ENCODE measurements at places on chromosomes 7 and 10.
A peak's percentile ranks its signal among the peaks of the same experiment; 100 is the strongest.

- DNase-seq = no peak
Measured at GRCh38 chr7:111364413-111364812, 197.9 kb downstream of the IMMP2L start.

GRCh38 chr7:12257582-12257981 is 46.5 kb downstream of the TMEM106B start:
- peak; percentile 86 for DNase-seq

- peak; percentile 57 for DNase-seq
Measured at GRCh38 chr10:97278491-97278989, 13.9 kb downstream of the ARHGAP19 start.

GRCh38 chr7:13198036-13198435 is 510.6 kb downstream of the ARL4A start:
- DNase-seq = no peak

DNA sequence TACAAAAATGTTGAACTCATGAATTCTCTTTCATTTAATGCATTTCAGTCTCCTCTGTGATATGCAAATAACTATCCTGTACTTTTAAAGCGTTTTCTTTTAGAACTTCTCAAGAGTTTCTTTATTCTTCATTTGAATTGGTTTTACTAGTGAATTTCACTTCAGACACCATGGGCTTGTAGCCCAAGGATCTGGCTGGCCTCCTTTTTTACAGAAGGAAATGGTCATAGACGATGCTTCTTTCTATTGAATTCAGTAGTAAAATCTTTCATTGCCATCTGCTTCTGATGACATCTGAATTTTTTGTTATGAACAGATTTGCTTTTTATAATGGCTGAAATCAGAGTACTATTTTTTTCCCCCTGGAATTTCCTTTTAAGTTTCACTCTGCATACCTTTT is 135.2 kb upstream of the ETV1 start:
- DNase-seq = no peak

DNA sequence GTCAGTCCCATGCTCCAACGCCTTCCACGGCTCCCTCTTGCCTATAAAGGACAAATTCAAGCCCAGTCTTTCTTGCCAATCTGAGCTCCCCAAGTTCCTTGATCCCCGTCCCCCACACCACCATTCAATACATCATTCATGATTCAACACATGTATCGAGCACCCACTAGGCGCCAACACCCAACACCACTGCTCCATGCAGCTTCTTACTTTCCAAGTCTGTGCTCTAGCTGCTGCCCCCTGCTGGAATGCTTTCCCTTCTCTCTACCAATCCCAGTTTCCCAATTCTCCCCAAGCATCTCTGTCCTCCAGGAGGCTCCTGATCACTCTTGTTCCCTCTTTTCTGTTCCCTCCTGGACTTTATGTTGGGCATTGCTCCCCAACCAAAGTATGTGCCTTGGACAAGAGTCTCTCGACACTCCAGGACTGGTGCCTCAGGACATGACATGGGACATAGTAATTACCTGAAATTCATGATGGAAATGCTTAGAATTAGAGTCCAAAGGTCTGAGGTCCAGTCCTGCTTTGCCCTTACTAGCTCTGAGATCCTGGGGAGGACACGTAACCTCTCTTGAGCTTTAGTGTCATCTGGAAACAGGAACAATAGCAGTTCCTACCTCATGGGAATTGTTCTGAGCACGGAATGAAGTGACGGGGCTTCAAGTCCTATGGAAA is 172.7 kb downstream of the NEURL1 start:
- peak; percentile 24 for DNase-seq

- DNase-seq = no peak
Measured at GRCh38 chr10:19071946-19072345, 23.3 kb downstream of the MALRD1 start.

DNA sequence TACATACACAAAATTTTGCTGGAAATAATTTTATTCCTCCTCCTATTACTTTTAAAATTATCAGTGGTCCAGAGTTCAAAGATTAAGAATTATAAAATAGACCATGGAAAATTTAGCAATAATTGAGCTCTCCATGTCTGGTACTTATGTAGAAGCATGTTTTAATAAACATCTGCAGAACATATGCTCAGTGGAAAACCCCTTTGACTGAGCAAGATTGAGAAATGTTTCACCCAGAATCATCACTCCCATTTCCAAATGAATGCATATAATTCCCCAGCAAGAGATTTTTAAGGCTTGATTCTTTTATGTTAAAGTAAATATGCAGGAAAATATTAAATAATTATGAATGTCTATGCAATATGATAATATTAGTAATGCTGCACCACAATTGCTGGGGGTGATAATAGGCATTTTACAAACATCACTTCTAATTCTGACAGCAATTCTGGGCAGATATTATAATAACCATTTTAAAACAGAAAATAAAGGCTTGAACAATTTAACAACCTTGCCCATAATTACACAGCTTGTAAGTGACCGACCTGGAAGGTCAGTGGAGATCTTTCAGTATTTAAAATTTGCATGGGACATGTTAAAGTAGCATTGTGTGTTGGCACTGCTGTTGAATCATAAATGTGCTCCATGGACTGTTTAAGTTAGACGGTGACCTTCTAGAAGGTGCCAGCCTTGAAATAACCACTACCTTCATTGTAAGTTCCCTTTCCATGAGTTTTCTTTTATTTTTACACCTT is 45.6 kb upstream of the TES start:
- peak; percentile 18 for DNase-seq

DNA sequence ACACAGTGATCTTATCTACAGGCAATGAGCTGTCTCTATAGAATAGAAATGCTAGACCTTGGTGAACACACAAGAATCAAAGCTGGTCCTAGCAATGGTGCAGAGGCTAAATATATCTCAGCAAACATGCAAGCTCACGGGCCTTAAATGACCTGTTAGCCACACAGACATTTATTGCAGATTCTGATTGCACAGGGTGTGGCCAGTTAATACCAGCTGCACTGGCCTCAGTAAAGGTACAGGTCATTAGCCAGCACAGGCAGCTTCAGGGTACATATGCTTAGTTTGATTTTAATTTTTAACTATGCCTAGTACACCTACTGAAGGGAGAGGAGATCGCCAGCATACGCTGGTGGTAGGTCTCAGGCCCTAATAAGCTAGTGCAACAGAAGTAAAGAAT is 265.4 kb upstream of the DGKB start:
- DNase-seq = no peak

DNA sequence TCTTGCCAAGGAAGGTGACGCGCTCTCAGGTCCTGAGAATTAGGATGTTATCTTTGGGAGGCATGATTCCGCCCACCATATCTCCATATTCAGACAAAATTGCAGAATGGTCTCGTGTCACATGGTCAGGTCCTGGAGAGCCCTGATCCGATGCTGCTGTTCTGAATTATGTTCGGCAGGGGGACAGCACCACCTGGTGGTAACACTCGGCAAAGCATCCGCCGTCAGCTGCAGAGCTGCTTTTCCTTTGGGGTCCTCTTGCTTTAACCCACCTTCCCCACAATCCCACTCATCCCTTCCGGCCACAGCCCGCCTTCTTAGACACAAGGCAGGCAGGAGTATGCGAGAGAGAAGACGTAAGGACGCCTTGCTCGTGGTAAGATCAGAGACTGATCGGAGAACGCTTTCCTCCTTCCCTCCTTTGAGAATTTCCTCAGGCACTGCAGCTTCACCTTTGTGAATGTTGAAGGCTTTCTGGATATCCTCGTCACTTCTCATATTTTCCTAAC is 327.8 kb upstream of the C7orf33 start:
- DNase-seq = peak; percentile 57

DNA sequence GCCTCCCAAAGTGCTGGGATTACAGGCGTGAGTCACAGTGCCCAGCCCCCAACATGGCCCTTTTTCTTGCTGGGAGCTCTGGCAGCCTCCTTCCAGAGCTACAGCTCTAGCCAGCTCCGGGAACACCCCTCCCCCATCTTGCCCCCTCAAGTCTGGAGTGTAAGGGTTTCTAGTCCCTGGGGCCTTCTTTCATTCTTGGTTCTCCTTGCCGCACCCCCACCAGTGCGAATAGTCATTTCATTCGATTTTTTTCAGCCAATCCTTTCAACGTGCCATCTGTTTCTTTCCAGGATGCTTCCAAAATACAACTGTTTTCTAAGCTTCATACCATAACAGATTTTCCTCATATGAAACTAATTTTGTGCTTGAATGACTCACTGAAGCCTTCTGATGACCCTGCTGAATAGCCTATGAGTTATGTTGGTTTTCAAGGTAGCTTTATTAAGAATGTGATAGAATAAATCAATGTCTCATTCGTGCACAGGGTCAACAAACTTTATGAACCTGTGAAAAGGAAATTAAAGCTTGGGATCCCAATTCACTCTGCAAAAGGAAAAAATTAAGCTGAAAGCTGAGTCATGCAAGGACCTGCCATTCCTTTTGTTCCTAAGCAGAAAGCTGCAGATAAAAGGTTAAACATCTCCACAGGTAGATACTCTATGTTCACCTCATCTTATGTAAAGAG is 38.6 kb downstream of the CDC14C start:
- no peak for DNase-seq

GRCh38 chr7:137755846-137756651 is 90.7 kb downstream of the DGKI start:
- DNase-seq = peak; percentile 2

DNA sequence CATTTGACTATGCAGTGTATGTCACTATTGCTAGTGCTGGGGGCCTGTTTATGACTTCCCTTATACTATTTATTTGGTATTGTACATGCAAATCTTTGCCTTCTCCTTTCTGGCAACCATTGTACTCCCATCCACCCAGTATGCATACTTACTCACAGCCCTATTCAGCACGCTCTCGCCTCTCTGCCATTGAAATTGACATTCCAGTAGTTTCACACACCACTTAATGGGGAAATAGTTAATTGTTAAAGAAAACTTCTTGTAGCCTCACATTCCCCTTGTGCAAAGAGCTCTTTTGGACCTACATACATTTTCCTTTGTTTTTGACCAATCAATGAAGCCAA is 9.9 kb downstream of the CLDN12 start:
- no peak for DNase-seq

GRCh38 chr10:81876253-81877077 is 1.5 kb downstream of the NRG3 start:
- DNase-seq = no peak

- no peak for DNase-seq
Measured at GRCh38 chr7:147492606-147493005, 1098.0 kb upstream of the C7orf33 start.

DNA sequence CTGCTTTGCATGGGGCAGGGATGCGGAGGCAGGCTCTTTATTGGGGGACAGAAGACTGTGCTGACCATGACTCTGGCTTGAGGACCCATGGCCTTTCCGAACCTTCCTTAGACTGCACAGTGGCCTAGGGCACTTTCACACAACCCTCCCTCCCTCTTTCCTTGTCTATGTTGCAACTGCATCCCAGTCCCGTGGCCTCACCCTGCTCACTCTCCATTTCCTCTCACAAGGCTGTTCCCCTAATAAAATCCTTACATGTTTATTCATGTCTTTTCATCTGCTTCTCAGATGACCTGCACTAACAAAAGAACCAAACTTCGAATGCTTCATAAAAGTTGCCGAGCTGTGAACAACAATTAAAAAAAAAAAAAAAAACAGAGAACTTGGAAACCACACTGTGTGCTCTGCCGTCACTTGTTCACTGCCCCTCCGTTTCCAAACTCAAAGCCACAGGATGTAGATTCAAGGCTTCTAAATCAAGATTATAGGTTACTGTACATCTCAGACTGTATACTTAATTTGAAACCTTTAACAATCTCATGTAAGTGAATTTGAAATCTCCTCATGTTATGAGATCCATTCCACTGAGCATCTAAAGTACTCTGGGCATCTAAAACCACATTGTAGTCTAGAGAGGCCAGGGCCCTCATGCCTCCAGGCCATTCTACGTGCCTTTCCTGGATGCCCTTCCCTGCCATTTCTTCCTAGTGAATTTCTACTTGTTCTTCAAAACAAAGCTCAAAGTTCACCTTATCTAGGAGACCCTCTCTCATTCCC is 265.9 kb downstream of the SNX13 start:
- DNase-seq = no peak

DNA sequence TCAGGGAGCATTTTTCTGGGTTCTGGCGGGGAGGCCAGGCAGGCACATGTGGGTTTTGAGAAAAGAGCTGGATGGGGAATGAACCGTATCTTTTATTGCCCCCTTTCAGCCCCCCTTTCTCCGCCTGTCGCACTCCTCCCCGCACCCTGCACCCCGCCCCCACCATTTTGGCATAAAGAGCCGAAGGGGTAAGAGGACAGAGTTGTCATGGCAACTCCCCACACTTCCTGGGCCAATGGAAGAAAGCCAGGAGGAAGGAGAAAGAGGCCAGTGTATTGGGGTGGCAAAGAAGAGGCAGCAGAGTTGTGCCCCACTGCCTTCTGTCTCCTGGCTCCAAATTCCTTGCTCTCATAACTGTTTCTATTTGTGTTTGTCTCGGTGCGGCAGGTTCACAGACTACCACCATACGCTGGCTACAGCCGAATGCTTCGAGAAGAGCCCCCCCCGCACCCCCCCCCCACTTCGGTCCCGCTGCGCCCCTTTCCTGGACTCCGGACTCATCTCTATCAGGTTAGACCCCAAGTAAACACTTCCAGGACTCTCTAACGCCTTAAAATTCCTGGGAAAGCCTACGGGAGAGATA is 3.4 kb downstream of the KCNIP2 start:
- DNase-seq = peak; percentile 47

GRCh38 chr10:57142925-57143576 is 782.0 kb upstream of the ZWINT start:
- no peak for DNase-seq

GRCh38 chr7:158655507-158655906 is 49.1 kb downstream of the NCAPG2 start:
- peak; percentile 14 for DNase-seq

GRCh38 chr10:25261110-25261509 is 86.3 kb downstream of the GPR158 start:
- no peak for DNase-seq

DNA sequence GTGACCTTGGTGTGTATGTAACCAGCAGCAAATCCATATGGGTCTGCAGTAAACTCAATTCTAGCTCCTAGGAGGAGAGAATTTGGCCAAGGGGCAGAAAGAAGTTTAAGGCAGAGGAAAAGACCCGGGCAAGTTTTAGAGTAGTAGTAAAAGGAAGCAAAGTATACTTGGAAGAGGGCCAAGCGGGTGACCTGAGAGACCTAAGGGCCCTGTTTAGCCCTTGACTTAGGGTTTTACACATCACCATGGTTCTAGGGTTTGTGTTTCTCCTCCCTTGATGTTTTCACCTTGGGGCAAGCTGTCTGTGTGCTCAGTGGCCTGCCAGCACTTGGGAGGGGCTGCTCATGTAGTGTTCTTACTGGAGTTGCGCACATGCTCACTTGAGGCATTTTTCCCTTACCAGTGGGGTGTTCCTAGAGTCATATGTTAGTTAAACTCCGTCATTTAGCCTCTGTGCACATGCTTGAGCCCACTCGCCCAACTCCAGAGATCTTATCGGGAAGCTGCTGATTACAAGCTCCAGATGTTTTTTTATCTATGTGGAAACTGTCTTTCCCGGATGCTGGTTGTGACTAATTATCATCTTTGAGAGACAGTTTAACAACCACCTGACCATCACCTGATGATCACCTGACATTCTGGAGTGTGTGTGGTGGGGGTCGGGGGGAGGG is 137.6 kb upstream of the PRSS1 start:
- no peak for DNase-seq
